Endothelial cell (in vitro differentiated cells): ENCODE measurements at places on chromosomes 5 and 9.
A peak's percentile ranks its signal among the peaks of the same experiment; 100 is the strongest.

DNA sequence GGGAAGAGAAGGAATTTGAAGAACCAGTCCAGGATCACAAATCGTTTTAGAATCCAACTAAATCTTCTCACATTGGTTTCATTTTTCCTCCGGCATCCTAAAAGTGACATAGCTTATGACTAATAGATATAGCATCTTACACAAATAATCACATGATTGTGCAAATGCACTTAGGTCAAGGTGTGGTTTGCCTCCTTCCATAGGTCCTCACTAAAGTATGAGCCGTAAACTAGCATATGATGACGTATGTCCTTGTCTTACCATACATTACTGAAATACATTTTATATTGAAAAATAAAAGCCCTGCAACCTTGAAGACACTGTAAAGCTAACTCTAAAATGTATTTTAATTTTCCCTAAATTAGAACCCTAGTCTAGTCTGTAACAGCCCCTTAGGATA is 362.7 kb upstream of the ADAMTS16 start:
- no peak for DNase-seq

GRCh38 chr5:68673106-68673822 is 420.6 kb upstream of the SLC30A5 start:
- DNase-seq: no peak

- DNase-seq: peak; percentile 95
Measured at GRCh38 chr5:103119765-103120606, at the start of the genes GIN1 and PPIP5K2. Gene GIN1 (minus strand): TSS chr5:103120138. CDS start chr5:103108707, 11,431 bp downstream. Gene PPIP5K2 (plus strand): TSS chr5:103120301. CDS start chr5:103129590, 9,289 bp downstream.

DNA sequence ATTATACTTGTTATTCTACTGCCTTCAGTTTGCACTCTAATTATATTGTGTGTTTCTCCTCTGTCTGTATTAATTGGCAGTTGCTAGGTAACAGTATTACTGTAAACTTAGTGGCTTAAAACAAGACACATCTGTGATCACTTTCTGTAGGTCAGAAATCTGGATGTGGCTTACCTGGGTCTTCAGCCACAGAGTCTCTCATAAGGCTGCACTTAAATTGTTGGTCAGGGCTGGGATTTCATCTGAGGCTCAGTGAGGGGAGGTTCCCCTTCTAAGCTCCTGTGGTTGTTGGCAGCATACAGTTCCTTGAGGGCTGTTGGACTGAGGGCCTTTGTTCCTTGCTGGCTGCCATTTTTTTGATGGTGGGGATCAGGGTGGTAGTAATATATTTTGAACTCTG is 68.8 kb downstream of the SLC44A1 start:
- no peak for DNase-seq

DNA sequence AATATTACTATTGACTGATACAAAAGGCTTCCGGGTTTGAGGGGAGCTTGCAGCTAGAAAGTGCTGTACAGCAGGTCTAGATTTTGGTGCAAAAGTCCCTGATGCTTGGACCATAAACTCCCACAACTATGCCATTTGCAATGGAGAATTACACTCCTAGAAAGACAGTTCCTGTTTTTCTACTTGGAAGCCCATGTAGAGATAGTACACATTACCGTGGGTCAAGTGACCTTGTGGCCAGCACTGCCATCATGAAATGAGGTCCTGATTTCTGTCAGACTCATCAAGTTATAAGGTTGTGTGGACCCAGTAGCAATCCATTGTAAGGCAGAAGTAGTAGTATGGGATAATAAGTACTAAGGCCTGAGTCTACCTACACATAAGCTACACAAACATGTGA is 42.8 kb upstream of the TNFSF8 start:
- DNase-seq: no peak

- DNase-seq: no peak
Measured at GRCh38 chr9:81575956-81576355, 113.4 kb downstream of the TLE1 start.

GRCh38 chr5:34591723-34592122 is 64.4 kb upstream of the RAI14 start:
- no peak for DNase-seq

GRCh38 chr5:147175516-147176097 is 59.2 kb upstream of the STK32A start:
- DNase-seq: no peak

DNA sequence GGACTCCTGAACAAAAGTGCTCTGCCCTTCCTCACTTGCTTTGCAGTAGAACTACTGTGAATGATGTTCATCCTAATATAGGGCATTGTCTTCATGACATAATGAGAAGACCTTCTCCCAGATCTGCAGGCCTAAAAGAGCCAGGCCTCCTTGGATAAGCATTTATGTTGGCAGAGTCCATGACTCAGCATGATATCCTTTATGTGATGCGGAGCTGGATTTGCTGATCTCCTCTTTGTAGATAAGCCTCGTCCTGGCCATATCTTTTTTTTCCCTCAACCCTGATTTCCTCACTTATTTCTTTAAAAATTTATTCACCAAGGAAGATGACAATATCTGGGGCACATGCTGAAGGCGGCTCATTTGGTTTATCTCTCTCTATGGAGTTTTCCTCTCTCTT is 62.4 kb upstream of the TAS2R1 start:
- no peak for DNase-seq

- no peak for DNase-seq
Measured at GRCh38 chr5:14212838-14213237, 69.7 kb downstream of the TRIO start.

- no peak for DNase-seq
Measured at GRCh38 chr9:97511655-97512427, 10.4 kb downstream of the TMOD1 start.

DNA sequence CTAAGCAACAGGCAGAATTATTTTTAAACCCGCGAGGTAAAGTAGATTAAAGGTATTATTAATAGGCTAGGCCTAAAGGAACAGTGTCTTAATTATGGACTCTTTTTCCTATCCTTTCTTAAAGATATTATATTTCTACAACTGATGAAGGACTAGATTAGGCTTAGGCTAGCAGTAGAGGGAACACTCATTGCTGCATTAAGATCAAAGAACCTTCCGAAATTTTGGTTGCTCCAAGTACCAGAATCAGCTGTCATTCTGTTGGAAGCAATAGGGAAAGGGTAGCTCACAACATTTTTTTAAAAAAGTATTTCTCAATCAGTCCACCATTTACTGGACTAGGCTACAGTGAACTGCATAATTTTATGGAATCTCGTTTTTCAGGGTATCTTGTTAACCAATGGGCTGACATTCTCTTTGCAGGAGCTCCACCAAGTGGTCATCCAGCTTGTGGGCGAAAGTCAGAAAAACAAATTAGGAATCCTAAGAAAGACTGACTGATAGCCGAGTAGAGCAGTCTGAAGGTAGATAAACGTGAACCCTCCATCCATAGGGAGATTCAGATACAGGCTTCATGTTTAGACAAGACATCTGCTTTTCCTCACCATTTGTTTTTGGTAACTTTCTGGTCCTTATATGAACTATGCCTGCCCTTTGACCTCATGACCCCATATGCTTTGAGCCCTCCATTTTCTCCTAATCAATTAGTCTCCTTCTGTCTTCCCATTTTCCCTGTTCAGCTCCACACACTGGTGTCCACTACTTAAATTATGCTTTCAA is 103.6 kb upstream of the CHD1 start:
- peak; percentile 51 for DNase-seq

GRCh38 chr9:94908011-94908563 is 181.6 kb downstream of the AOPEP start:
- no peak for DNase-seq

DNA sequence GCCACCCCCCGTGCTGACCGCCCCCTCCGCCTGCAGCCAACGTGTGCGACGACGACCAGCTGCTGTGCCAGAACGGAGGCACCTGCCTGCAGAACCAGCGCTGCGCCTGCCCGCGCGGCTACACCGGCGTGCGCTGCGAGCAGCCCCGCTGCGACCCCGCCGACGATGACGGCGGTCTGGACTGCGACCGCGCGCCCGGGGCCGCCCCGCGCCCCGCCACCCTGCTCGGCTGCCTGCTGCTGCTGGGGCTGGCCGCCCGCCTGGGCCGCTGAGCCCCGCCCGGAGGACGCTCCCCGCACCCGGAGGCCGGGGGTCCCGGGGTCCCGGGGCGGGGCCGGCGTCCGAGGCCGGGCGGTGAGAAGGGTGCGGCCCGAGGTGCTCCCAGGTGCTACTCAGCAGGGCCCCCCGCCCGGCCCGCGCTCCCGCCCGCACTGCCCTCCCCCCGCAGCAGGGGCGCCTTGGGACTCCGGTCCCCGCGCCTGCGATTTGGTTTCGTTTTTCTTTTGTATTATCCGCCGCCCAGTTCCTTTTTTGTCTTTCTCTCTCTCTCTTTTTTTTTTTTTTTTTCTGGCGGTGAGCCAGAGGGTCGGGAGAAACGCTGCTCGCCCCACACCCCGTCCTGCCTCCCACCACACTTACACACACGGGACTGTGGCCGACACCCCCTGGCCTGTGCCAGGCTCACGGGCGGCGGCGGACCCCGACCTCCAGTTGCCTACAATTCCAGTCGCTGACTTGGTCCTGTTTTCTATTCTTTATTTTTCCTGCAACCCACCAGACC is 80.2 kb downstream of the NTNG2 start:
- DNase-seq: no peak

GRCh38 chr5:102762095-102762534 is 7.0 kb downstream of the PAM start:
- DNase-seq: no peak

DNA sequence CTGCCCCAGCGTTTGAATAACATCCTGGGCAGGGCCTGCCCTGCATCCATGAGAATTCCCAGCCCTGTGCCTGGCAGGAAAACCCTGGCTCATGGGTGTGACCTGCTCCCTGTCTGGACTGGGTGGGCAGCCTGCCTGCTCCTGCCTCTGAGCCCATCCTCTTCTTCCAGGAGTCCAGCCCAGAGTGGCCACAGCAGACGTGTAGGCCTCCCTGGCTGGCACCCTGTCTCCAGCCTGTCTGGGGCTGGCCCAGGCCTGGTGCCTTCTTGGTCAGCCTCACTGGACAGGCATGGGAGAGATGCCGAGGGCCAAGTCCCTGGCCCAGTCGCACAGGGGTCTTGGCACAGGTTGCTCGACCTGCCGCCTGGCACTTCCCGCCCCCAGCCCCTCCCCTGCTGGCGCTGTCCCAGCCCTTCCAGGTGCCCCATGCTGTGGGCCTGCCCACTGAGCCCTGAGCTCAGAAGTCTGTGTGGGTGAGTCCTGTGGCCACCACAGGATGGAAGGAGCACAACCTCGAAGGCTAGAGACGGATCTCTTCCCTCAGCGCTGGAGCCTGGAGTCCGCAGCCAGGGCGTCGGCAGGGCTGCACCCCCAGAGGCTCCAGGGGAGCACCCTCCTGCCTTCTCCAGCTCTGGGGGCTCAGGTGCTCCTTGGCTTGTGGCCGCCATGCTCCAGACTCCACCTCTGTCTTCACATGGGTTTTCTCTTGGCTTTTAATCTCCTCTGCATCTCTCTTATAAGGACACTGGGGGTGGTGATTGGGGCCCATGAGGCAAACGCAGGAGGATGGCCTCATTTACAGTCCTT is 11.8 kb upstream of the COL5A1 start:
- no peak for DNase-seq

DNA sequence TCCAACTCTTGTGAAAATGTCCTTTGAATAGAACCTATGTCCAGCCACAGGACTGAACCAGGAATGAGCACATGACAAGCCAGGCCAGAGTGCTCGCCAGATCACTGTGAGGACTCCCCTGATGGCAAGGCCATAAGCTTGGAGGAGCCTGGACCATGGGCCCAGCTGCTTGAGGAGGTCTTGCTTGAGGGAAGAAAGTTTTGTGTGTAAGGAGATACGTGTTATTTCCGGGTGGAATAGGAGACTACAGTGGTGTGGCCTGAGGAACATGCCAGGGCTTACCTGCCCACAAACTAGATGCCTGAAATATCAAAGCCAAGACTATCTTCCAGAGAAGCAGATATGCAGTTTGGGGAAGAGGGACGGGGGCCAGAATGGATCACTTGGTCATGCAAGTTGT is 84.7 kb downstream of the LIFR start:
- DNase-seq: no peak

GRCh38 chr5:148416416-148416815 is 32.7 kb downstream of the FBXO38 start:
- DNase-seq: no peak

DNA sequence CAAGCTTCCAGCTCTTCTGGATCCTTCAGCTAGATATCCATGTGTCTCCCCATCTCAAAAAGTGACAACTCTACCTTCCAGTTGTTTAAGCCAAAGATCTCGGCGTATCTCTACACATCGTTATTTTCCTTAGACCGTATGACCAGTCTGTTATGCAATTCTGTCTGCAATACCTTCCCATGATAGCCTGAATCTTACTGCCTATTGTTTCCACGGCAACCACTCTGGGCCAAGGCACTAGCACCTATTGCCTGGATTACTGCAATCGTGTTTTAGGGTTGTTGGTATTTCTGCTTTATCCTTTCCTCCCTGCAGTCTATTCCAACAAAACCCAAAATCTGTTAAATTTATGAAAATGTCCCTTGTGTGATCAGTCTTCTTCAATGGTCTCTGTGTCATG is 448.4 kb downstream of the MTRR start:
- DNase-seq: no peak

DNA sequence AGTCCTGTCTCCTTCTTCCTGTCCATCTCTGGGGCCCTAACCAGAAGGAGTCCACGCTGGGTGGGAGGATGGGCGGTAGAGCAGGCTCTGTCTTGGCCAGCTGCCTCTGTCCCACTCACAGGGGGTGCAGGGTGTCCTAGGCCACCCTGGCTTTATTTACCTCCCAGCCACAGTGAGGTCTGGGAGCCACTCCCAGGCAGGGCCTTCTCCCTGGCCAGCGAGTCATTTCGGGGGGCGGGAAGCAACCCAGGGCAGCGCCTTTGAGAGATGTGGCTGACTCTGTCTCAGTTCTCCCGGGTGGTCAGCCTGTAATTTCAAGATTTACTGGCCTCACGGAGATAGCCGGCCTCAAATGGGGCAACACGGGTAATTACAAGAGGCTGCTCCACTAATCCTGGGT is 67.4 kb upstream of the PTCH1 start:
- no peak for DNase-seq

DNA sequence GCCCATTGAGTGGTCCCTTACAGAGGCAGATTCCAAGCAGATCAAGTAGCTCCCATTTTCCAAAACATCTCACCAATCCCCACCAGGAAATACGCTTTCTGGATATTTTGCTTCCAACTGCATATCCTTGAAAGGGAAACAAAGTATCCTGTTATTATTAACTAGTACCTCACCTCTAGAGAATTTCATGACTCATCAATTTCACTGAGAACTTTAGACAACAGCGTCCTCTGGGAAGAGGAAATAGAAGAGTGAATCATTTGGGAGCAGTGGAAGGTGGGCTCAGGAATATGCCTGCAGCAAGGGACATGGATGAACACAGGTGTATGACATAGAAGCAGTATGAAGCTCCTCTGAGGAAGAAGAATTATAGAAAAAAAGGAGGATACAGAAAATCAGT is 186.7 kb downstream of the MARCHF11 start:
- no peak for DNase-seq

GRCh38 chr9:1776668-1777067 is 238.5 kb upstream of the SMARCA2 start:
- no peak for DNase-seq

DNA sequence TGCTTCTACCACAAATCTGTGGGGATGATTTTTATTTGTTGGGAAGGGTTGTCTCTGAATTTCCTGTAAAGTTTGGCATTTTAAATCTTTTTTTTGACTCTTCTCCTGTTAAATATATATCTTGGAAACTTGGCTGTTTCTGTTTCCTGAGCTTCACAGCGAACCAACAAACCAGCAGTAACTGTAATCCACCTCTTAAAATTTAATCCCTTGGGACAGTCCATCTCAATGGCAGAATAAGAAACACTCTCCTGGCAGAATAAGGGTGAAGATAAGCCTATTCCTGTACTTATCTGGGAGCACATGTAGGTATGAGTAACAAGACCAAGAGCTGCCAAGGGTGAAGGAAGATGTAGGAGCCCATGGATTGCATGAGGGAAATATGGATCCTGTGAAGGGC is 73.1 kb upstream of the RPS23 start:
- DNase-seq: no peak
